Neural progenitor cell (in vitro differentiated cells): ENCODE measurements at places on chromosomes 2 and 18. TPM values are rescaled to one million over a fixed set of nuclear protein-coding genes. Genes with fewer than 3 reads are reported as not detected.
A peak's percentile ranks its signal among the peaks of the same experiment; 100 is the strongest.

- H3K27ac ChIP-seq, result no peak overlapping the region
- no peak for DNase-seq
- H3K4me1 ChIP-seq, result peaks cover 35% of the 10 kb centered on the region
- peak overlapping the region; percentile 13 for H3K4me3 ChIP-seq
- H3K27me3 ChIP-seq, result no peaks in the 10 kb centered on the region
- no peaks in the 10 kb centered on the region for H3K36me3 ChIP-seq
Measured at GRCh38 chr2:234632527-234633391, 135.9 kb upstream of the ARL4C start.

GRCh38 chr2:210611466-210611865, 55.1 kb downstream of the CPS1 start:
- no peaks in the 10 kb centered on the region for H3K36me3 ChIP-seq
- H3K4me3 ChIP-seq, result no peak overlapping the region
- no peak overlapping the region for H3K27ac ChIP-seq
- no peaks in the 10 kb centered on the region for H3K4me1 ChIP-seq
- no peaks in the 10 kb centered on the region for H3K27me3 ChIP-seq

GRCh38 chr2:95231723-95232122, 24.4 kb downstream of the ZNF892 start:
- H3K4me3 ChIP-seq, result no peak overlapping the region
- no peaks in the 10 kb centered on the region for H3K4me1 ChIP-seq
- peak; percentile 65 for DNase-seq

DNA sequence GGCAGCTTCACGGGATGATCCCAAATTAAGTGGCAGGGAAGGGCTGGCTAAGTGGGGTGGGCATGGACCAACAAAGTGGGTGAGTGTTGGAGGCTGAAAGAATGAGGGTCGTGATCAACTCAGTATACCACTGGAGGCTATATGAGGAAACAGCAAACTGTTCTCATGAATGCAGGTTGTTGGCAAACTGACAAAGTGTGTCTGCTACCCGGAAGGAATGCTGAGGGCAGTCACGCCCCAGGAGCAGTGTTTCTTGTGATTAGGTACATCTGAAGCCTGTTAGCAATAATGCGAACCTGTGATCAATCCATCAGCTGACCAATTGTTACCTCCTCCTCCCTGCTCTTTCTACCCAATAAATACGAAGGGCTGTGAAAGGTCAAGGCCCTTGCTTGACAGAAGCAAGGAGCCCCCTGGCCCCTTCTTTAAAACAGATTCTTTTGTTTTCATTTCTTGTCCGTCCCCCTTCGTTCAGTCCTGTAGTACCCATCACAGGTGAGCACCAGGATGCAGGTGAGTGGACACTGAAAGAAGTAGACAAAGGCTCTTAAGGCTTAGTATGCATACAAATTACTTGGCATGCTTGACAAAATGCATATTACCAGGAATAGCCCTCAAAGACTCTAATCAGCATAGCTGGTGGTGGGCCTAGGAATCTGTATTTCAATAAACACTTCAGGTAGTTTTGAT, 67.9 kb downstream of the LOXHD1 start:
- no peaks in the 10 kb centered on the region for H3K4me1 ChIP-seq
- no peaks in the 10 kb centered on the region for H3K27me3 ChIP-seq
- H3K27ac ChIP-seq, result no peak overlapping the region
- no peaks in the 10 kb centered on the region for H3K36me3 ChIP-seq
- no peak for DNase-seq

DNA sequence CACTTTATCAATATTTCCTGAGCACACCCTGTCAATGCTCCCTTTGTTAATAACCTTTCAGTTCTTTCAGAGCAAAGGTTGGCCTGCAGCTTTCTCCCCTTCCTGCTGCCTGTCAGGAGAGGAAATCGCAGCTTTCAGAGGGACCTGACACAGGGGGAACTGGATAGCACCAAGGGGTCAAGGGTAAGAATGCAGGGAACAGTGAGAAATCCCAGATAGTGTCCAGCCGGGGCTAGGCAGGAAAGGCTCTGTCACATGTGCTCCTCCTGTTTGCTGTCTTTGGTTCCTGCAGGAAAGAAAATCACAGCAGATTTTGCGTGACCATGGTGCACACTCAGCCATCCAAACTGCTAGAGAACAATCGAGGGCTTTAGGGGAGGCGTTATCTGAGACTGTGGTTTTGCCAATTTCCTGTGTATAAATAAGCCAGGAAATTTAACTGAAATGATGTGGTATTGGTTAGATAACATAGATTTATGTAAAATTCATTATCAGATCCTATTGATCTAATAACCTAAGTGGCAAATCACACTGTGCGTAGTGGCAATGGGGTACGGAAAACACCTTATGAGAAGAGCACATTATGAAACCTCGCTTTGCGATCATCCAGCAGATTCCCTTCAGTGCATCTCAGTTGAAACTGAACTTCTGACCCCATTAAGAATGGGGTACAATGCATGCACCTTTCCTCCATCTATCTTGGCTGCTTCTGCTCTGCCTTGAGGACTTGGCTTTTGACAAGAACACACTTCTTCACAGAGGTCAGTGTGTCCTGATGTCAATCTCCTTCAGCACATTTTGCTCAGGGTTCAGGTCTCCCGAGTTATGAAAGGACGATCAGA, 178.0 kb downstream of the ICOS start:
- no peak for DNase-seq
- no peaks in the 10 kb centered on the region for H3K27me3 ChIP-seq
- H3K4me1 ChIP-seq, result peaks cover 12% of the 10 kb centered on the region
- H3K27ac ChIP-seq, result no peak overlapping the region
- no peaks in the 10 kb centered on the region for H3K36me3 ChIP-seq

The DPP4 gene
- total RNA-seq, result 0.12 and 0.49 TPM in 2 replicates

The RTP5 gene
- not detected in 2 replicates for total RNA-seq
